Activated CD4-positive, alpha-beta T cell treated with anti-CD3 and anti-CD28 coated beads for 36 hours (primary cell): ENCODE measurements at places on chromosomes 1 and 21. TPM values are rescaled to one million over a fixed set of nuclear protein-coding genes. Genes with fewer than 3 reads are reported as not detected.
A peak's percentile ranks its signal among the peaks of the same experiment; 100 is the strongest.

- H3K4me3 ChIP-seq: no peak overlapping the region
- H3K36me3 ChIP-seq: no peaks in the 10 kb centered on the region
- DNase-seq: no peak
- peaks cover 19% of the 10 kb centered on the region for H3K4me1 ChIP-seq
- H3K27me3 ChIP-seq: peaks cover 11% of the 10 kb centered on the region
- no peak overlapping the region for H3K27ac ChIP-seq
Observed at GRCh38 chr1:221444346-221444745, 297.5 kb downstream of the DUSP10 start.

DNA sequence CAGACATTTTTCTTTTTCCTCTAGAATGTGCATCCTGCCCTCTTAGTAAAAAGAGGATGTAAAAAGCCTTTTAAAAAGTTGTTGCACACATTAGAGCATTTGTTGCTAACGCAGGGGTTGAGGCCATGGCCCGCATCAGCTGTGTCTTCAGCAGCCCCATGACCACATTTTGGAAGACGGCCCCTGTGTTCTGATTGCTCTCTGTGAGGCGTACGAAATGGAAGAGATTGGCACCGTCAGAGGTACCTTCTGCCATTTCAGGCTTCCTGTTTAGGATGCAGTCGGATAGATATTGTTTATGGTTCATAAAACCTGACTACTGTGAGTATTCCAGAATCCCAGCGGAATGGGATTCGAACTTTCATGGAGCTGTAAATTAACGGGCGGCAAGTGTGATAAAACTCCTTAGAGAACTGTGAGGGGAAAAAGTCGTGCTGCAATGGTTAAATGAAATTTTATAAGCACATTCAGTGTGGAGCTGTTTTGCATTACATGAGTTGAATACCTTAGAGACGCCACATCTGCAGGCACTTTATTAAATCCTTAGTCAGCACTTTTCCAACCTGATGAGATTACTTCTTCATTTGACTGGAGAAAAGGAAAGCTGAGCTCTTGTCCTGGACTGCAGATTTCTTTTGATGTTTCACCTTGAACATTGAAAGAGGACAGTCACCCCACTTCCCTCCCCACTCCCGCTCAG, 273.9 kb downstream of the TM2D1 start:
- H3K4me3 ChIP-seq: no peak overlapping the region
- H3K4me1 ChIP-seq: peaks cover 12% of the 10 kb centered on the region
- H3K27me3 ChIP-seq: no peaks in the 10 kb centered on the region
- no peak overlapping the region for H3K27ac ChIP-seq
- no peaks in the 10 kb centered on the region for H3K36me3 ChIP-seq
- DNase-seq: no peak

DNA sequence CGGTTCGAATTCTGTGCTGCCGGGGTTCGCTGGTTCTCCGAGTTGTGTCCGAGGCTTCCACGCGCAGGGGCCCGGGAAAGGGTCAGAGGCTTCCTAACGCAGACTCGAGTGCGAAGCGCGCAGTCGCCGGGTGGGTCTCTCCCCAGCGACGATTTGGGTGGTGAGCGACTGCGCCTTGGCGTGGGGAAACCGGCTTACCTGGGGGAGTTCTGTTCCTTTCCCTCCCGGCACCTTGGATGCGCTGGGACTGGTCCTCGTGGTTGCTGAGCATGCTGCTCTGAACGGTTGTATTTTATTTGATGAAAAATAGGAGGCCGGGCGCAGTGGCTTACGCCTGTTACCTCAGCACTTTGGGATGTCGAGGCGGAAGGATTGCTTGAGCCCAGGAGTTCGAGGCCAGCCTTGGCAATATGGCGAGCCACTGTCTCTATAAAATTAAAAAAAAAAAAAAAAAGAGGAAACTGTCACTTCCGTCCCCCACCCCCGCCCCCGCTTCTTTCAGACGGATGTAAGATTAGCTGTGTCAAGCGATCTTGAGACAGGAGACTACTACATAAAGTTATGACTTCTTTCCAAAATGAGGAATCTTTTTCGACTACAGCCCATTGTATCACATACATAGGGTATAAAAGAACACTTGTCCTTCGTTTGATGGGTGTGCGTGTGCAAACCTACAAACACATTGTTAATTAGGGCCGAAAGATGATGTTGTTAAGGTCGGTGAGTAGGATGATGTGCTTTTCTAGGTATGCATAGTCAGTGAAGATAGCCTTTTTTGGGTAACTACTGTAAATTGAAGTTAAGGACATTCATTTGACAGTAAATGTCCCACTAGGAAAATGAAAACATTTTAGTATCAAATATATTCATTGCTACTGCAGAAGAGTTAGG, at the start of gene CCDC18:
TSS of gene CCDC18 (plus strand) at position 2 of the 891 bp plus-strand sequence. CDS start 2,638 bp downstream, outside the sequence.
- peak; percentile 77 for DNase-seq
- H3K4me1 ChIP-seq: peaks cover 39% of the 10 kb centered on the region
- H3K36me3 ChIP-seq: peaks cover 31% of the 10 kb centered on the region
- peak within 1 kb of the TSS; percentile 89 for H3K4me3 ChIP-seq

GRCh38 chr1:192159781-192160180, 1.5 kb downstream of the RGS18 start:
- no peak overlapping the region for H3K4me3 ChIP-seq
- no peak for DNase-seq
- H3K4me1 ChIP-seq: no peaks in the 10 kb centered on the region
- no peak overlapping the region for H3K27ac ChIP-seq

- no peaks in the 10 kb centered on the region for H3K36me3 ChIP-seq
- H3K4me1 ChIP-seq: peaks cover 4% of the 10 kb centered on the region
- H3K4me3 ChIP-seq: no peak overlapping the region
- no peak overlapping the region for H3K27ac ChIP-seq
- no peak for DNase-seq
- no peaks in the 10 kb centered on the region for H3K27me3 ChIP-seq
Observed at GRCh38 chr1:213585402-213585801, 402.4 kb upstream of the PROX1 start.

GRCh38 chr1:48532976-48533375, 61.0 kb upstream of the SPATA6 start:
- H3K36me3 ChIP-seq: no peaks in the 10 kb centered on the region
- H3K4me3 ChIP-seq: no peak overlapping the region
- no peaks in the 10 kb centered on the region for H3K4me1 ChIP-seq
- no peak for DNase-seq
- H3K27me3 ChIP-seq: peaks cover 17% of the 10 kb centered on the region
- no peak overlapping the region for H3K27ac ChIP-seq

DNA sequence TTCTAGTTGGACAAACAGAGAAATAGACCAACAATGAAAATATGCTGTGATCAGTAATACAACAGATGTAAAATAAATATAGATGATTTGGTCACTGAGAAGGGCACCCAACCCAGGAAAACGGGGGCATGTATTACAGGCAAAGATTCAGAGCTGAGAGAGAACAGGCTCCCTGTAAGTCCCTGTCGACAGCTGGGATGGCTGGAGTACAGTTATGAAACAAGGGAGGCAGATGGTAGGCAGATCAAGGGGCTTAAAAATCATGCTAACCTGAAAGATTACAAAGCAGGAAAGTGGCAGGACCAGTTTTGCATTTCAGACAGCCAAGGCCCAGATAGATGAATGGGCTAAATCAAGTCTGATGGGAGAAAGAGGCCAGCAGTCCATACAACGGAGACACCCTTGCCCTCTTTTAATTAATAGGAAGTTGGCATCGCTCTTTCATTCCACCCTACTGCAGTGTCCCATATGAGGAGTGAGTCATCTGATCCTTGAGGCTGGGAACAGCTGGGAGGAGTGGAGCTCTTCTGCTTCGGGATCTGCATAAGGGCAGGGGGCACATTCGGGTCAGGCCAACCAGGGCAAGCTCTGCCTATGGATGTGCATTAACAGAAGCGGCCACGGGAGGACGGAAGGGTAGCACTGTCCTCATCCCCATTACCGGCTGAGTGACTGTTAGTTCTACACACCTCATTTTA, 171.1 kb downstream of the DAB1 start:
- H3K4me1 ChIP-seq: no peaks in the 10 kb centered on the region
- no peaks in the 10 kb centered on the region for H3K27me3 ChIP-seq
- no peaks in the 10 kb centered on the region for H3K36me3 ChIP-seq
- no peak overlapping the region for H3K4me3 ChIP-seq

DNA sequence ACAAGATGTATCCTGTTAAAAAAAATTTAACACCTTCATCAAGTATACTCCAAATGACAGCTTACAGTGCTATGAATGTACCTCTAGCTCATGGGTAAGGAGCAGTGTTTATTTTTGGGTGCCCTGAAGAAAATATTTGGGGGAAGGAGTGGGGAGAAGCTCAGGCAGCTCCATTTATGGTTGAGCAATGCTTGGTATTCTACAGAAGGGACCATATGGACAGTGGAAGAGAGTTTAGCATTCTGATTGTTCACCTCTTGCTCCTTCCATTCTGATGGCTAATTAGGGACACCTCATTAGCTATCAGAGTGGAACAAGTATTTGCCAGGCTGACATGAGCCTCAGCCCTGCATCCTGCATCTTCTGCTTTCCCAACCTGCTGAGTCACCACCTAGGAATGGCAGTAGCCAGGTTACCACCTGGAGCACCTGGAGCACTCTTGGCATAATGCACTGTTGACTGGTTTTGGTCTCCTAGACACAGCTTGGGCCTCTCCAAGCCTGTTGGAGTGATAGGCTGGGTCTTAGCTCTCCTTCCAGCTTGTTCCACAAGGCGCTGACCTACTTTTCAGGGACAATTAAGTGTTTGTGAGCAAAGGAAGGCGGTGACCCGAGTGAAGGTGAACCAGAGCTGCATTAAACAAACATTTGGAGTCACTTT, 62.0 kb upstream of the MACF1 start:
- no peak overlapping the region for H3K4me3 ChIP-seq
- H3K27me3 ChIP-seq: peaks cover 2% of the 10 kb centered on the region
- H3K4me1 ChIP-seq: no peaks in the 10 kb centered on the region

GRCh38 chr1:201327687-201328240, 44.5 kb downstream of the PKP1 start:
- H3K4me3 ChIP-seq: no peak overlapping the region
- H3K27ac ChIP-seq: no peak overlapping the region
- H3K4me1 ChIP-seq: no peaks in the 10 kb centered on the region
- H3K27me3 ChIP-seq: no peaks in the 10 kb centered on the region

- H3K27ac ChIP-seq: no peak overlapping the region
- no peaks in the 10 kb centered on the region for H3K4me1 ChIP-seq
- H3K27me3 ChIP-seq: no peaks in the 10 kb centered on the region
- no peaks in the 10 kb centered on the region for H3K36me3 ChIP-seq
- H3K4me3 ChIP-seq: no peak overlapping the region
Observed at GRCh38 chr1:237074371-237075117, 32.6 kb downstream of the RYR2 start.

- DNase-seq: peak; percentile 71
- H3K36me3 ChIP-seq: peaks cover 7% of the 10 kb centered on the region
- no peaks in the 10 kb centered on the region for H3K27me3 ChIP-seq
- peaks cover 45% of the 10 kb centered on the region for H3K4me1 ChIP-seq
Observed at GRCh38 chr1:34858901-34859445, 576 bp downstream of the SMIM12 start.

- DNase-seq: no peak
- H3K4me1 ChIP-seq: no peaks in the 10 kb centered on the region
- H3K27me3 ChIP-seq: no peaks in the 10 kb centered on the region
- H3K36me3 ChIP-seq: no peaks in the 10 kb centered on the region
- H3K27ac ChIP-seq: no peak overlapping the region
Observed at GRCh38 chr1:194816859-194817258, 1630.4 kb upstream of the B3GALT2 start.

Gene LEFTY2
- total RNA-seq: not detected

Gene ANKRD65
- total RNA-seq: not detected

Gene ELAPOR1
- total RNA-seq: 8.7 TPM

Gene SNAP47
- total RNA-seq: 30.3 TPM

Gene OLFML2B
- total RNA-seq: 0.14 TPM

Gene GSTM5
- 0.25 TPM for total RNA-seq
